ENCODE measurements at places on chromosomes 2 and 18. TPM values are rescaled to one million over a fixed set of nuclear protein-coding genes. Genes with fewer than 3 reads are reported as not detected.
A peak's percentile ranks its signal among the peaks of the same experiment; 100 is the strongest.

DNA sequence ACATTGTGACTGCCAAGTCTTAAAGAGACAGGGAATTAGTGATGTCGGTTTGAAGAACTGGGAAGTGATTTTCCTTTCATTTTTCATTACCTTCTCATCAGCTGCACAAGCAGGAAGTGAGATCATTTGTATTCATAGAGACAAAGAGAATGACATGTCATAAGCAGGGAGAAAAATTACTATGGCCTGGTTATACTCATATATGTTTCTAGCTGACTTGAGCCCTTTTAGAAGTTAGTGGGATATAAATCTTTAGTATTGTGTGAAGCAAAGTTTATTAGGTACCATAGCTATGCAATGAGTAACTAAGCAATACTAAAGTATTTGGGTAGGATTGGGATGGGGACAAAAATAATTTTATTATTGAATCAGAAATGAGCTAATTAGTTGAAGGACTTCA, 284.1 kb downstream of the PID1 start:
- no peak for DNase-seq

DNA sequence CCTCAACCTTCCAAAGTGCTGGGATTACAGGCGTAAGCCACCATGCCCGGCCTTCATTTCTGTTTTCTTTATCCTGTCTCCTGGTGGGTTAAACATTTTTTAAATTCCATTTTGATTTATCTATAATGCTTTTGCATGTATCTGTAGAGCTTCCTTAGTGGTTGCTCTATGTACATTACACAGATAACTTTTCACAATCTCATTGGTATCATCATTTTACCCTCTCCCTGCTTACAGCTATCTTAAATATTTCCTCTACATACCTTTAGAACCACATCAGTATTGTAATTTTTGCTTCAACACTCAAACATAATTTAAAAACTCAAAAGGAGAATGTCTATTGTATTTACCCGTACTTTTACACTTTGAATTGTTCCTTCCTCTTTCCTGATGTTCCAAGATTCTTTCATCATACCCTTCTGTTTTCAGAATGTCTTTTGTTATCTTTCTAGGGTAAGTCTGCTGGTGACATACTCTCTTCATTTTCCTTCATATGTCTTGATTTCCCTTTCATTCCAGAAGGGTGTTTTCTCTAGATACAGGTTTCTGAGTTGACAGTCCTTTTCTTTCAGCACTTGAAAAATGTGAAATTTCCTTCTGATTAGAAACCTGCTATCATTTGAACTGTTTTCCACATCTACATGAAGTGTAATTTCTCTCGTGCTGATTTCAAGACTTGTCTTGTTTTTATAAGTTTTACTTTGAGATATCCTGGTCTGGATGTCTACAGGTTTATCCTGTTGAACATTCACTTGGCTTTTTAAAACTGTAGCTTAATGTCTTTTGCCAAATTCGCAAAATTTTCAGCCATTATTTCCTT, 21.9 kb downstream of the PPP3R1 start:
- no peak for DNase-seq

- no peak for DNase-seq
Observed at GRCh38 chr2:76464310-76464709, 753.6 kb upstream of the GCFC2 start.

- no peak for DNase-seq
Observed at GRCh38 chr18:65762556-65762955, 11.7 kb downstream of the CDH7 start.

DNA sequence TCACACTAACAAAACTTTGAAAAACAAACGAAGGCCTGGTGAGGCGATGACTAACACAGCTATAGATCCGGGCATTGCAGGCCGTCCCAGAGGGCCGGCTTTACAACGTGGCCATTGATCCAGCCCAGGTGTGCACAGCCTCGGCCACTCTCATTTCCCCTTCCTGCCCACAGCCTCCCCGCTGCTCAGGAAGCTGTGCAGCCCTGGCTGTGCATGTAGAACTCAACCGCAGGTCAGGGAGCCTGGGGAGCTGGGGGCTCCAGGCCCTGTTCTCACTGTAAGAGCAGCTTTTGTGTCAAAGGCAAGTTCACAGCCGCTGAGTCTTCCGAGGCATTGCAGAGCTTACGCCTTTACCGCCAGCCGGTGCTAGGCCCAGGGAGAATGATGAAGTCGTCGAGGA, 87.2 kb downstream of the LONRF2 start:
- DNase-seq, result no peak

DNA sequence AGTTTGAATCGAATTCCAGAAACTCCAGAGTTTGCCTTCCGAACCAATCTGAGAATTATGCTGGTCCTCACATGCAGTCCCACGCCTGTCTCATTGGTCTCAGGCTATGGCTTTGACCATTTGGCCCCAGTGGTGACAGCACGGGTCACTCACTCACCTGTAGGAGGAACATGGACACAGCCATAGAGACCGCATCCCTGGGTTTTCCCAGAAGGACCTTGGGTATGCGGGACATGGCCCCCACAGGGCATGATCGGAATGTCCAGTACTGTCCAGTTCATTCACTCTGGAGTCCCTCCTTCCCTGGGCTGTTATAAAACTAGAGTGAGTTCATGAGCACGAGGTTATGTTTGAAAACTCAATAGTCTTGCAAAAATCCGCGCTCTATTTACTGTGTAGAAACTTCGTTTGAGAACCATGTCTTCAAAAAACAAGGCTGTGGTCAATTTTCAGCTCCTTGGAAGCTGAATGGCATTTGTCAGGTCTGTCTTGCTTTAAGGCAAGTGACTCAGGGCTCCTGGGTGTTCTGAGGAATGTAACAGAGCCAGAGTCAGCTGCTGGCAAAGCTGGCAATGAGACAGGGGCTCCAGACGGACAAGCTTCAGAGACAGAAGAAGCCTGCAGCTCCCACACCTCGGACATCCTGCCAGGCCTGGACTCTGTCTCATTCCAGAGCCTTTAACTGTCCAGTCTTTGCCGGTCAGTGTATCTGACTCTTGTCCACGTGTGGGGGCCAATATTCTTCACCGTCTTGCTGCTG, 86.7 kb upstream of the TMEM18 start:
- no peak for DNase-seq

DNA sequence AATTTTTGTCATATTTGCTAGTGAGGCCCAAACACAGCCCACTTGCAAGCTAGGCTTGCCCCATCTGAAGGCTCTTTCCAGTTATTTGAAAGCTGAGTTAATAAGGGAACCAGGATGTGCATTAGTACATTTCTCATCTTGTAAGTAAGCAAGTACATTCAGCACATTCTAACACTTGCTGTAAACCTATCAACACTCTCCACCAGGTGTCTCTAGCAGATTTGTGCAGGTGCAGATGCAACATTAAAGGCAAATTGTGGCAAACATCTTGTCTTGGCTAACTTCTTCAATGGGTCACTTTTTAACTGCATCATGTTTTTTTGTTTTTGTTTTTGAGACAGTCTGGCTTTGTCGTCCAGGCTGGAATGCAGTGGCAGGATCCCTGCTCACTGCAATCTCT, 25.3 kb upstream of the MFSD6 start:
- DNase-seq, result no peak

DNA sequence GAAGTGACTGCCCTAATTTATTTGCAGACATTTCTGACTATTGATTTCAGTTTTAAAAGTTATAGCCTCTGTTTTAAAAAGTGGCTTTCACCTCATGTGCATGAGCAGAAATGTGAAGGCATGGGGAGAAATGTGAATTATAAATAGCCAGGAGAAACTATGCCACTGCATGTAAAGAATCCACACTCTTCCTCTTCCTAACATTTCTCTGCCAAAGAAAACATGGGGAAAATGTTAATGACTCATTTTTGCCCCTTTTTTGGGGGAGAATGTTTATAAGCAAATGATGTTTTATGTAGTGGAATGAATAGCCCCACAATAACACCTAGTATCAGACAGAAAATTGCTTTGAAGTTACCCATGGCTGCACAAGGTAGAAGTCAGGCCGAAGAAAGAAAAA, 249.0 kb upstream of the TANK start:
- no peak for DNase-seq

EPHA4 gene
- total RNA-seq, result 9.7 TPM

DNA sequence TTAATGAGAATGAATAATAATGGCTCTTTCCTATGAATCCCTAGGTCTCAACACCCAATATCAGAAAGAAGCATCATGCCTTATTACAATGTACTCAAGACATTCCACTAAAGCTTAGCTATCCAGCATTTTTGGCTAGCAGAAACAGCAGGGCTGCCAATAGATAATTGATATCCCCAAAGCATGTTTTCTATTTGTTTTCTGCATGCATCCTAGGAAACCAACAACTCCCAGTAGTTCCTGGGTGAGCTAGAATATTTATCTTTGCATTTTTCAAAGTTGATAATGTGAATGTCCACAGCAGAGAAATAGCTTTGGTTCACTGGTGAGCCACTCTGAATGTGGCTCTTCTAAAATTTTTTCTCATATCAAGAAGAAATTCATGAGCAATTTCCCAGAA, 5.8 kb upstream of the ANTXR1 start:
- DNase-seq, result no peak

KCNK3 gene
- total RNA-seq, result not detected

FBXO36 gene
- total RNA-seq, result 0.36 TPM

ASPRV1 gene
- total RNA-seq, result 0.55 TPM

DNA sequence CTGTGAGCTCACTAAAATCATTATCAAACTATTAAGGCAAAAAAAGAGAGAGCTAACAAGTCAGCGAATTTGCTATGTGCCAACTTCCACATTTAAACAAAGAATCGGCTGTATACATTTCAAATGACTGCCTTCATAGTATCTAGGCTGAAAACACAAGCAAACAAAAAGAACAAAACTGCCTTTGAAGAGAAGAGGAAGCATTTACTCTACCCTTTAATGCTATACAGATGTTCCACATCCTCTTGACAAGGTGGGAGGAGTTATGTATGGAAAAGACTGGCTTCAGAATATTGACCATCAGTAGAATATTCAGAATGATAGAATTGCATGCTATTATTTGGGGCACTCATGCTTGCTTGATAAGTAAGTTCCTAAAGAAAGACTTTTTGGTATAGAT, 741.7 kb downstream of the PLCL1 start:
- no peak for DNase-seq

GRCh38 chr2:65980531-65980930, 454.4 kb upstream of the MEIS1 start:
- no peak for DNase-seq

DNA sequence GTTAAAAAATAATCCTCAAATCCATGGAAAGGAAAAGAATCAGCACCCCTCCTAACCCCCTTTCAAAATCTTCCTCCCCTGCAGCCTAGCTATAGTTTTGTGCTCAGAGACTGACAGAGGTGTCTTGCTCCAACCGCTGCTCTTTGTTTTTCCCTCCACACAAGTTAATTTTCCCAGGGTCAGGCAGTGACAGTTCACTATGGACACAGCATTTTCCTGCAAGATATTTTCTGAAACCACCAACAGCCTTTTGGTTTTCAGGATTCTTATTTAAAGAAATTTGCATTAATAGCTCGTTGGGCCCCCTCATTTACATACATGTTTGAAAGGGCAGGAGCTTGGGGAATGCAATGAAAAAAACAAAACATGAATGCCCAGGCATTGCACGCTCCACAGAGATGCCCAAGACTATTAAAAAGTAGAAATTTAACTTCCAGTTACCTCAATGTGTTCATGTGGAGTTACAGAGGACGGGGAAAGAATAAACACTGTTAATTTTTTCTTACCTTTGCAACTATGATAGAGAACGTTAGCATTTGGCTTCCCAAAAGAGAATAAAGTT, 71.4 kb upstream of the CXCR4 start:
- no peak for DNase-seq

DUSP2 gene
- total RNA-seq, result 52.0 TPM

FBXO48 gene
- total RNA-seq, result 1.8 TPM

- no peak for DNase-seq
Observed at GRCh38 chr2:200585730-200586643, at the start of gene AOX1. Gene AOX1, plus strand, starts transcription at chr2:200586014. Its CDS starts 95 bp downstream, at chr2:200586109.

PROC gene
- total RNA-seq, result not detected

CD8B2 gene
- total RNA-seq, result 0.61 TPM

- peak; percentile 52 for DNase-seq
Observed at GRCh38 chr2:98559581-98559980, 48.7 kb downstream of the COA5 start.

SPP2 gene
- total RNA-seq, result not detected

MEP1B gene
- 0.20 TPM for total RNA-seq

GPAT2 gene
- total RNA-seq, result 10.9 TPM

GRCh38 chr18:35029770-35030169, 11.4 kb upstream of the MAPRE2 start:
- DNase-seq, result no peak

DNA sequence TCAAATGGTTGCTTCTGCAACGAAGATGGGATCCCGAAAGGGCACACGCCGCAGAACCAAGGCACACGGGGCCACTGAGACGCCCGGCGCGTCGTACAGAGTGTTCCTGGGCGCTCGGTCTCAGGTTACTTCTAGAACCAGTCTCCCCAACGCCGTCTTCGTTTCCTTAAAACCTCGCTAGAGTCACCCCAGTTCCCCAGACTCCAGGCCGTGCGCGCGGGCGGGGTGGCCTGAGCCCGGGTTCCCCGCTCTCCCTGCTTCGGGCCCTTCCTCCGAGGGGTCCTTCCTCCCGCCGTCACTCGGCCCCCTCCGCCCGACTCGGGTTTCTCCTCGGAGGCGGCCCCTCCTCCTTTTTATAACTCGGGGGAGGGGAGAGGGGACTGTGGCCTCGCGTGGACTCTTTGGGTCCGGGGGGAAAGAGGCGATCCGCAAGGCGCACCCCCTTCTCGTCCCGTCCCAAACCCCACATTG, 774 bp upstream of the FZD7 start:
- no peak for DNase-seq

KCTD1 gene
- 4.0 TPM for total RNA-seq

DNA sequence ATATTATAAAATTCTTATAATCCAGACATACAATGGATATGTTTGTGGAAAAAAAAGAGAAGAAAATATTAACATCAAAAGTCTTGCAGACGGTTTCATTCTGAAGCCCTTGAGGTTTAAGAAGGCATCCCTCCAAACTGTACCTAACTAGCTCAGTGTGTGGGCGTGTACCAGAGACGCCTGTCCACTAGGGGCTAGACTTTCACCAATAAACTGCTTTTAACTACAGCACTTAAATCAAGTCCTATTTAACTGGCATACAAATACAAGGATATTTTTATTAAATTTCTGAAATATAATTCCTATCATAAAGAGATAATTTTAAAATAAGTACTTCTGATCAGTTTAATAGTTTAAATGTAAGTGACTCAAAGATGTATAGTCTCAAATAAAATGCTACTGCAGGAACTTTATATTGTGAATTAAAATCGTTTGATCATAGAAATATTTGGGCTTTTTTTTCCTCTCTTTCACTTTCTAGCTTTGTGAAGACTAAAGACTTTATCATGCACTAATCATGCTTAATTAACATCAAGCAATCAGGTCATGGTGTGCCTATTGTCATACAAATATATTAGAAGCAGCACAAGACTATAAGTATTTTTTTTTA, 437.7 kb downstream of the SATB2 start:
- DNase-seq, result no peak

ADAM23 gene
- not detected for total RNA-seq

GRCh38 chr18:46264255-46264654, 160.1 kb downstream of the HAUS1 start:
- DNase-seq, result no peak

AQP4 gene
- total RNA-seq, result not detected

Measured in natural killer cell treated with Interleukin-12 subunit alpha and Interleukin-12 subunit beta and Interleukin-15 and Interleukin-18, amount 100 ng/mL, for 72 hours (primary cell).